Small intestine (tissue), 16 donors: ENCODE measurements at places on chromosomes 4 and X. TPM values are rescaled to one million over a fixed set of nuclear protein-coding genes. Genes with fewer than 3 reads are reported as not detected.

DNA sequence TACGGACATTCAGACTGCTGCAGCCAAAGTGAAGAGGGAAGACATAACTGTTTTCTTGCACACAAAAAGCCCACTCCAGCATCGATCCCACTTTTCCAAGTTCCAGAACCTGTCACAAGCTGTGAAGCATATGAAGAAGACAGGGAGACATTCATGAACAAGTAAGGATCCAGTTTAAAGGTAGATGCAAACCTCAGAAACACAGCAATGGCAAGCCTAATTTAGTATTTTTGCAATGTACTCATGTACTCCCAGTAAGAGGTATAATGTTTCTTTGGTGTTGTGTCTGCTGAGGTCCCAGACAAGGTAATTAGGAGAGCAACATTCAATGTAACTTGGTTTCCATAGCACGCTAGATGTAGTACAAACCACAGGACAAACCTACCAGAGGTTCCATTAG, 4.6 kb downstream of the AFP start:
- no peak for DNase-seq

- no peak for DNase-seq
Measured at GRCh38 chr4:8391972-8392371, 48.6 kb downstream of the ACOX3 start.

GRCh38 chrX:16578218-16578617, 71.7 kb upstream of the S100G start:
- DNase-seq, result no peak

SHROOM3 gene
- 30.2 TPM for polyA plus RNA-seq
